ENCODE measurements at places on chromosomes 2 and 18. TPM values are rescaled to one million over a fixed set of nuclear protein-coding genes. Genes with fewer than 3 reads are reported as not detected.

DNA sequence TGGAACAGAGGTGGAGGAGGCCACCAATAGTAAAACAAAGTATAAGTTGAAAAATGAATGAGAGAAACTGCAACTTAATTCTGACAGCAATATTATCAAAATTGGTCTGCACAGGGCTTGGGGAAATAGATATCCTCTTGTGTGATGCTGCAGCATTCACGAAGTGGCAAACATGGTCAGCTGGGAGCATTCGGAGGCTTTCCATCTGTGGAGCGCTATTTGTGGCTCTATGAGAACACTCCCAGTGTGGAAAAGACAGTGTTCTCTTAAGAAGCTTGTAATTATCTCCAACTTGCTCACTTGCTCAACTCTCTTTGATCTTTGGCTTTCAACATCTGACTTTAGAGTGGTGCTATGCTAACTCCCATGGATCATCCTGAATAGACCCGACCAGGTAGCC lies 3.1 kb upstream of the FLACC1 start:
- H3K4me3 ChIP-seq: no peak overlapping the region
- no peak for DNase-seq
- no peaks in the 10 kb centered on the region for H3K27me3 ChIP-seq
- H3K27ac ChIP-seq: no peak overlapping the region
- H3K36me3 ChIP-seq: no peaks in the 10 kb centered on the region
- no peaks in the 10 kb centered on the region for H3K4me1 ChIP-seq

GRCh38 chr2:158718196-158718585 lies 76.9 kb upstream of the DAPL1 start:
- no peak for DNase-seq
- no peak overlapping the region for H3K27ac ChIP-seq
- no peaks in the 10 kb centered on the region for H3K36me3 ChIP-seq
- no peaks in the 10 kb centered on the region for H3K27me3 ChIP-seq
- no peaks in the 10 kb centered on the region for H3K4me1 ChIP-seq

DNA sequence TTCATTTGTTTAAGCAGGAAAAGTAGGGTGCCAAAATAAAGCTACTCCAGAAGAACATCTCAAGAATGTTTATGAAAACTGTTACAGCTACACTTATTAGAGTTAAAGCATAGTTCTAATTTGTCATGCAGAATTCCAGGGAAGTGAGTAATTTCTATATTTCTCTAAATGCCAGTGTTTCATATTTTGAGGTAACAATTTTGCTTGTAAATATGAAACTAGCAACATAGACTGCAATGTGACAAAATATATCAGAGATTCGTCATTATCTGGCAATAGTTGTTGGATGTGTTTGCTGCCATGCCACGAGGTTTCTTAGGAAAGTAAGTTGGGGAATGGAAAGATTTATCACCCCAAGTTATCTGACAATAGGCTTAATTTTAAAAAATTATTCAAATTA lies 424.1 kb upstream of the ZEB2 start:
- DNase-seq: no peak
- no peak overlapping the region for H3K4me3 ChIP-seq
- no peaks in the 10 kb centered on the region for H3K4me1 ChIP-seq
- H3K36me3 ChIP-seq: no peaks in the 10 kb centered on the region
- no peak overlapping the region for H3K27ac ChIP-seq

DNA sequence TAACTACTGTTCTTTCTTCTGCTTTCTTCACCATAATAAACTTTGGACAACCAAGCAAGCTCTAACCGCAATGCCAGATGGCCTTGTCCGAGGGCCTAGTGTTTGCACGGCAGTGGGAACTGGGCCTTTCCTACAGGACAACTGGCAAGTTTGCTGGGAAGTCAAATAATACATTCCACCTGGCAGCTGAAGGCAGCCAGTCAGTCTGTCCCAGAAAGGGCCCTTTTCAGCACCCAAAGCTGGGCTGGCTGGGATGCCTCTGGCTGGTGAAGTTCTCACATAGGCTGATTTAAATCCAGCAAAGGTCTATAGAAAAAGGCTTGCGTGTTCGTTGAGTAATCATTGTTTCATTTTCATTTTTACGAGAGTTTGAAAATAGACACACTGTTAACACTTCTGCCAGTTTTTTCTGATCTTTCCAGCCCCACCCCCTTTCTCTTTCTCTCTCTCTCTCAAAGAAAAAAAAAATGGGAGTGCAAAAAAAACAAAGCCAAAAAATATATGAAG lies 110.0 kb upstream of the EPAS1 start:
- no peak overlapping the region for H3K4me3 ChIP-seq
- H3K36me3 ChIP-seq: no peaks in the 10 kb centered on the region
- H3K27ac ChIP-seq: peak overlapping the region; percentile 83
- DNase-seq: peak; percentile 47
- no peaks in the 10 kb centered on the region for H3K27me3 ChIP-seq
- H3K4me1 ChIP-seq: no peaks in the 10 kb centered on the region

- H3K36me3 ChIP-seq: no peaks in the 10 kb centered on the region
- H3K27ac ChIP-seq: no peak overlapping the region
- H3K4me3 ChIP-seq: no peak overlapping the region
- H3K27me3 ChIP-seq: no peaks in the 10 kb centered on the region
- DNase-seq: no peak
- H3K4me1 ChIP-seq: no peaks in the 10 kb centered on the region
These were observed 445.5 kb upstream of the PKDCC start for GRCh38 chr2:41602341-41602740.

GRCh38 chr2:159875083-159875482 lies 77.1 kb upstream of the CD302 start:
- H3K27ac ChIP-seq: no peak overlapping the region
- no peak overlapping the region for H3K4me3 ChIP-seq
- no peak for DNase-seq
- H3K36me3 ChIP-seq: no peaks in the 10 kb centered on the region
- H3K27me3 ChIP-seq: no peaks in the 10 kb centered on the region
- no peaks in the 10 kb centered on the region for H3K4me1 ChIP-seq

- H3K4me1 ChIP-seq: no peaks in the 10 kb centered on the region
- no peak for DNase-seq
- H3K27ac ChIP-seq: no peak overlapping the region
- H3K27me3 ChIP-seq: no peaks in the 10 kb centered on the region
- no peaks in the 10 kb centered on the region for H3K36me3 ChIP-seq
These were observed 527.5 kb downstream of the GALR1 start for GRCh38 chr18:77777163-77777562.

GRCh38 chr2:174931724-174932123 lies 73.5 kb downstream of the CHN1 start:
- H3K36me3 ChIP-seq: no peaks in the 10 kb centered on the region
- DNase-seq: no peak
- no peaks in the 10 kb centered on the region for H3K27me3 ChIP-seq

GRCh38 chr18:57908092-57908491 lies 105.0 kb upstream of the ATP8B1 start:
- H3K36me3 ChIP-seq: no peaks in the 10 kb centered on the region
- no peaks in the 10 kb centered on the region for H3K27me3 ChIP-seq
- no peaks in the 10 kb centered on the region for H3K4me1 ChIP-seq
- DNase-seq: no peak
- no peak overlapping the region for H3K4me3 ChIP-seq
- no peak overlapping the region for H3K27ac ChIP-seq

GRCh38 chr2:107807988-107808387 lies 18.7 kb upstream of the RGPD4 start:
- DNase-seq: no peak
- no peak overlapping the region for H3K4me3 ChIP-seq
- no peak overlapping the region for H3K27ac ChIP-seq
- H3K36me3 ChIP-seq: no peaks in the 10 kb centered on the region

DNA sequence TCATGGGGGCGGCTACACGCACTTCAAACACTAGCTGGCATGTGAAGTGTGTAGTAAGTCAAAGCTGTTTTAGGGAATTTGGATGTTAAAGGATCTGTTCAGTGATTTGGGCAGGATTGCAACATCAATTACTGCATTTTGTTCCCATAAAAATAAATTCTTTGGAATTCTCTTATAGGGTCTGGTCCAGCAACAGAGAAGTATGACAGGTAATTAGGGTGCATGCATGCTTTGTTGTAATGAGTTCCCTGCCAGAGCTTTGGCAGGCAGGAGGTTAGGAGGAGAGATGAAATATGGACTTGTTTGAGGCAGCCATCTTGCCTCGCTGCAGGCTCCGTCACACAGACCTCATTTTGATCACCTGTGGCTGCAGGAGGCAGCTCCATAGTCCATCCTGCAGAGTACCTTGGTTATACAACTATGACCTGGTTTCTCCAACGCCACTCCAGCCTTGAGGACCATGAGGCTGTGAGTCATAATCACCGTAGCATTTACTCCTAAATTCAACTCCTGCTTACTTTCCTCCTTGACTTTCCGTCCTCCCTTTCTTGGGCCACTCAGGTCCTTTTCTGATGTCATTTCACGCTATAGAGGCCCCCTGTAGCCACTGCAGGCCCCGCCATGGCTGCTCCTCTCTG lies 26.5 kb upstream of the EML4 start:
- H3K36me3 ChIP-seq: no peaks in the 10 kb centered on the region
- no peaks in the 10 kb centered on the region for H3K27me3 ChIP-seq
- H3K4me3 ChIP-seq: no peak overlapping the region
- no peak overlapping the region for H3K27ac ChIP-seq
- H3K4me1 ChIP-seq: peaks cover 11% of the 10 kb centered on the region

DNA sequence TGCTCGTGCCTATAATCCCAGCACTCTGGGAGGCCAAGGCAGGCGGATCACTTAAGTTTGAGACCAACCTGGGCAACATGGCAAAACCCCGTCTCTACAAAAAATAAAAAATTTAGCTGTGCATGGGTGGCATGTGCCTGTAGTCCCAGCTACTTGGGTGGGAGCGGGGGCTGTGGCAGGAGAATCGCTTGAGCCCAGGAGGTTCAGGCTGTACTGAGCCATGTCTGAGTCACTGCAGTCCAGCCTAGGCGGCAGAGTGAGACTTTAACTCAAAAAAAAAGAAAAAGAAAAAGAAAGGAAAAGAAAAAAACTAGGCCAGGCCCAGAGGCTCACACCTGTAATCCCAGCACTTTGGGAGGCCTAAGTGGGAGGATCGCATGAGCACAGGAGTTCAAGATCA lies 30.8 kb downstream of the TWSG1 start:
- H3K4me3 ChIP-seq: no peak overlapping the region
- peaks cover 6% of the 10 kb centered on the region for H3K4me1 ChIP-seq
- H3K36me3 ChIP-seq: no peaks in the 10 kb centered on the region
- H3K27me3 ChIP-seq: no peaks in the 10 kb centered on the region
- no peak for DNase-seq

- DNase-seq: no peak
- H3K27me3 ChIP-seq: no peaks in the 10 kb centered on the region
- H3K4me1 ChIP-seq: no peaks in the 10 kb centered on the region
- no peak overlapping the region for H3K4me3 ChIP-seq
- no peaks in the 10 kb centered on the region for H3K36me3 ChIP-seq
- H3K27ac ChIP-seq: no peak overlapping the region
These were observed 22.2 kb upstream of the DNAH6 start for GRCh38 chr2:84494070-84494469.

DNA sequence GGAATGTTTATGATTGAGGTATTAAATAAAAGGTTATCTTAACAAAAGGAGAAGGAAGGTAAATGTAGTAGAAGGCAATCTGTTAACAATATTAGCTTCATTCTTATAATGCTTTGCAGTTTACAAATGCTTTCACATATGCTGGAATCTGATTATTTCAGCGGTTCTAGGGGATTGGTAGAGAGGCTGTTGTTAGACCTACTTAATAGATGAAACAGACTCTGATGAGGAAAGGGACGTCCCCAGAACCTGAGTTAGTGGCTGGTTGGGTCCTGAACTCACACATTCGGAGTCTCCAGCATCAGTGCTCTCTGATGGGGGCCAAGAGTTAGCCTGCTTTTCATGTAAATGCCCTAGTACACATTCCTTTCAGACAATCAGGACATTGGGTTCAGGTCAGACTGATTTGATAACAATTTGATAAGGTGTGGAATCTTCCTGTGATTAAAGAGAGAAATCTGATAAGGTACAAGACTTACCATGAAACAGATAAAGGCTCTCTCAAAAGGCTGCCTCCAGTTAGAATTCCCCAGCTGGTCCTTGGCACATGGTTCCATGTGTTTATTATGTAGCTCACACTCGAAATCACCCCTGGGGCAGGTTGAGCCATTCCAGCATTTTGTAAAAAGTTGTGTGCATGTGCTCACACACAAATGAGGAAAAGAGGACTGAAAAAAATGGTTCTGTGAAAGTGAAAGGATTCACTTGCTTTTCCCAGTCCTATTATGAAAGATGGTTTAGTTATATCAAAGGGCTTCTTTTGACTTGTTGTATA lies 103.1 kb downstream of the GPD2 start:
- no peak overlapping the region for H3K27ac ChIP-seq
- H3K36me3 ChIP-seq: no peaks in the 10 kb centered on the region
- no peaks in the 10 kb centered on the region for H3K27me3 ChIP-seq
- DNase-seq: no peak

- no peak overlapping the region for H3K27ac ChIP-seq
- H3K36me3 ChIP-seq: no peaks in the 10 kb centered on the region
- no peak overlapping the region for H3K4me3 ChIP-seq
- no peaks in the 10 kb centered on the region for H3K4me1 ChIP-seq
- no peak for DNase-seq
These were observed 165.9 kb upstream of the MEX3C start for GRCh38 chr18:51363384-51363783.

GRCh38 chr2:219661197-219661954 lies 33.9 kb downstream of the SLC4A3 start:
- H3K27me3 ChIP-seq: no peaks in the 10 kb centered on the region
- no peak overlapping the region for H3K27ac ChIP-seq
- H3K36me3 ChIP-seq: no peaks in the 10 kb centered on the region

- H3K4me3 ChIP-seq: no peak overlapping the region
- no peak for DNase-seq
- no peaks in the 10 kb centered on the region for H3K4me1 ChIP-seq
- no peaks in the 10 kb centered on the region for H3K27me3 ChIP-seq
- no peaks in the 10 kb centered on the region for H3K36me3 ChIP-seq
These were observed 78.3 kb upstream of the KCNE4 start for GRCh38 chr2:222973733-222974132.

Gene FHOD3
- total RNA-seq: 4.1 TPM

Gene C18orf54
- total RNA-seq: 6.1 TPM

Gene GPR45
- total RNA-seq: not detected

Gene SLC14A1
- 0.52 TPM for total RNA-seq

Gene GCG
- total RNA-seq: 55.8 TPM

Gene AMER3
- 0.27 TPM for total RNA-seq

Gene SMAD2
- 133 TPM for total RNA-seq

Gene CHRNA1
- 2.7 TPM for total RNA-seq

Gene UGP2
- 314 TPM for total RNA-seq

Gene USP34
- 76.3 TPM for total RNA-seq

Gene ALK
- total RNA-seq: 0.19 TPM

Gene RAX
- not detected for total RNA-seq

Data from colonic mucosa (tissue), 4 donors.